T follicular helper cell (primary cell): ENCODE measurements at places on chromosomes 3 and 15.

- no peak for DNase-seq
Observed at GRCh38 chr3:126758882-126759281, 54.8 kb downstream of the CHCHD6 start.

DNA sequence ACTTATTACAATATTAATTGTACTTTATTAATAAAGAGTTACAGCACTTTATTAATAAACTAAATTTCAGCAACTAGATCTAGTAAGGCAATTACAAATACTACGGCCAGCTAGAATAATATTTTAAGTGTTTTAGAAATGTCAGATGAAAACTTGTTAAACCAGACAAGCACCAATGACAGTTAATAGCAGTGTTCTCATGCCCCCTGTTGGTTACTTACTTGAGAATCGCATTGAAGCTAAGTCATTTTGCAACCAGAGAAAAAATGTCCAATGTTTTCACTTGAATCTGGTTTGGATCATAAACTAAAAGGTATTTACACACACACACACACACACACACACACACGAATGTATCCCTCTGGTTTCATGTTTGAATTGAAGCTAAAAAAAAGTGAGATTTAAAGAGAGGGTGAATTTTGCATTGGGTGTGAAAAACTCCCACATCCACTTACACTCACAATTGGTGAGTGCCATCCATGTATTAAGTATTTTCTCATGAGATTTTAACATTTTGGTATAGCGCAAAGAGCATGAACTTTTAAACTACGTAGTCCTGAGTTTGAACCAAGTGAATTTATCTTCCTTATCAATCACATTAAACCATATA, 347.7 kb downstream of the ZBBX start:
- no peak for DNase-seq

DNA sequence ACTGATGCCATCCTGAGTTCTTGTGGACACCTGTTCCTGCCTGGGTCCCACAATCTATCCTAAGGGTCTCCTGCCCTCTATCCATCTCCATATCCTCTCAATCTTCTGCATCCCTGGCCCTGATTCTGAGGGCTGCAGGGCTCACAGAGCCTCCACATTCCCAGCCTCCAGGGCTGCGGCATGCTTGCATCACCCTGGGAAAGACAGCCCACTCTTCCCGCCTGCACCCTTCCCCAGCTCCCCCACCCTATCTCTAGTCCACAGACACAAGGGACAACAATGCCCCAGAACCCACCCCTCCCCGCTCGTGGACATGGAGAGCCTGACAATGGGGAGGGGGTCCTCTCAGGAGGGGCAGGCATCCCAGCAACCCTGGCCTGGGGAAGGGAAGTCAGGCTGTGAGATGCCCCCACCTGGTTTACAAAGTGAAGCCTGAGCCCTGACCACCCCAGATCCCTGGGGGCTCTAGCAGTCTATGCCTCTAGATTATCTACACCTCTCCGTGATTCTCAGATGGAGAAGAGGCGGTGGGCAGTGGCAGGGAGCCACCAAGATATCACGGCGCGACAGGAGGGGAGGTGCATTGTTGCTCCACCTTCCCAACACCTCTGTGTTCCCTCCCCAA, 10.3 kb downstream of the SEMA3G start:
- no peak for DNase-seq

GRCh38 chr3:18747383-18747782, 322.2 kb upstream of the SATB1 start:
- DNase-seq = no peak

DNA sequence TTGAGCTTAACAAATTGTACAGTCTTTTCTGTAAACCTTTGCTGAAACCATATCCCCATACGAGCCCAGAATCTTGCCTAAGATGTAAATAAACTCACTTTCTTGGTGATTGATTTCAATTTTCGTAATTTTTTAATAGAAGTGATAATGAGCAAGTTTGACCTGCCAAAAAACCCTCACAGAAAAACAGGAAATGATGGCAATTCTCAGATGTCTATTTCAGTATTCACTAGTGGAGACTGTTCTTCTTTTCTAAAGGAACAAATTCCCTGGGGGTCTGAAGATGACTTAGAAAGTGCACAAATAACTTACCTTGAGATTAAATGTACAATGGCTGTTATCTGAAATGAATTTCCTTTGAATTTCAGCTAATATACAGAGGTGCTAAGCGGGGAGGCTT, 116.5 kb upstream of the CMC1 start:
- DNase-seq = no peak

DNA sequence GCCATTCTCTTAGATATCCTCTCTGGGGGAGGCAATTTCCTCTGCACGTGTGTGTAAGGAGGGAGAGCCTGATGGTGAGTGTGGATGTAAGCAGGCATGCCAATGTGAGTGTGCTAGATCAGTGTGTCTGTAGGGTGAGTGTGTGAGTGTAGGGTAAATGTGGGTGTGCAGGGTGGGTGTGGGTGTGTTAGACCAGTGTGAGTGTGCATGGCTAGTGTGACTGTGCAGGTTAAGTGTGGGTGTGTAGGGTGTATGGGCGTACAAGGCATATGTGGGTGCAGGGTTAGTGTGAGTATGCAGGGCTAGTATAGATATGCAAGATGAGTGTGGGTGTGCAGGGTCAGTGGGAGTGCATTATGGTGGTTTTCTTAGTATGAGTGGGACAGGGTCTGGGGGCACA, 48.4 kb downstream of the ATP2B2 start:
- DNase-seq = no peak

DNA sequence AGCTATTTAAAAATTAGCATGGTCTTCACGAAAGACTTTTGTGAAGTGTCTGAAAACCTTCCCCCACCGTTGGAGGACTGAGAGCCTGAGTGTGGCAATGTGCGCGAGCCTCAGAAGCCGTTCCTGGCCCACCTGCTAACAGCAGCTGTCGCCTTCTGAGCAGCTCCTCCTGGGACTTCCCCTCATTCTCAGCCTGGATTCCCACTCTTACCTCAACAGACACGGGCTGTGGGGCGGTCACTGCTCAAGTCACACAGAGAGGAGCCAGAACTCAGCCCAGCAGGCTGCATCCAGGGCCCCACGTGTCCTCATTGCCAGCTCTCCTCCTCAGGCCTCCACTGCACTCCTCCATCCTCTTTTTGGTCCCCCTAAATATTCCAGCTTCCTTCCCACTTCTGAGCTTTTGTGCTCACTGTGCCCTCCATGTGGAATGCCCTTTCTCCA, 7.8 kb downstream of the DNASE1L3 start:
- DNase-seq = no peak

- no peak for DNase-seq
Observed at GRCh38 chr15:74988007-74988800, 7.2 kb upstream of the SCAMP5 start.

GRCh38 chr3:26625187-26625586, 2.6 kb downstream of the LRRC3B start:
- DNase-seq = no peak

GRCh38 chr3:124811436-124811835, 75.7 kb downstream of the ITGB5 start:
- DNase-seq = no peak

DNA sequence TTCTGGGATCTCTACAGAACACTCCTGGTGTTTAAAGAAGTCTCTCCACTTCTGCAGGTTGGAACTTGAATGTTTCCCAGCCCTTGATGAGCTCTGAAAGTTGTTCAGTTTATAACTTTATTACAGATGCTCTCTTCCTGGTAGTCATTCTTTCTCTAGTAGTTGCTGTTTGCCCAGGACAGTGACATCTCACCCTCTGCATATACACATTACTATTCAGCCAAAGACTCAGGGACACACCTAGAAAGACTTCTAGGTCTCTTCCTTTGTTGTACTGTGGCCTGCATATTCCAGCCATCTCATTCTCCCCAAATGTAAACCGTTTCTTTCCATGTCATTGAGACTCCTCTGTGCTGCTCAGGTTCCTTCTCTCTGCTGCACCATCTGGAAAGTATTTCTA, 76.7 kb downstream of the MITF start:
- DNase-seq = no peak

DNA sequence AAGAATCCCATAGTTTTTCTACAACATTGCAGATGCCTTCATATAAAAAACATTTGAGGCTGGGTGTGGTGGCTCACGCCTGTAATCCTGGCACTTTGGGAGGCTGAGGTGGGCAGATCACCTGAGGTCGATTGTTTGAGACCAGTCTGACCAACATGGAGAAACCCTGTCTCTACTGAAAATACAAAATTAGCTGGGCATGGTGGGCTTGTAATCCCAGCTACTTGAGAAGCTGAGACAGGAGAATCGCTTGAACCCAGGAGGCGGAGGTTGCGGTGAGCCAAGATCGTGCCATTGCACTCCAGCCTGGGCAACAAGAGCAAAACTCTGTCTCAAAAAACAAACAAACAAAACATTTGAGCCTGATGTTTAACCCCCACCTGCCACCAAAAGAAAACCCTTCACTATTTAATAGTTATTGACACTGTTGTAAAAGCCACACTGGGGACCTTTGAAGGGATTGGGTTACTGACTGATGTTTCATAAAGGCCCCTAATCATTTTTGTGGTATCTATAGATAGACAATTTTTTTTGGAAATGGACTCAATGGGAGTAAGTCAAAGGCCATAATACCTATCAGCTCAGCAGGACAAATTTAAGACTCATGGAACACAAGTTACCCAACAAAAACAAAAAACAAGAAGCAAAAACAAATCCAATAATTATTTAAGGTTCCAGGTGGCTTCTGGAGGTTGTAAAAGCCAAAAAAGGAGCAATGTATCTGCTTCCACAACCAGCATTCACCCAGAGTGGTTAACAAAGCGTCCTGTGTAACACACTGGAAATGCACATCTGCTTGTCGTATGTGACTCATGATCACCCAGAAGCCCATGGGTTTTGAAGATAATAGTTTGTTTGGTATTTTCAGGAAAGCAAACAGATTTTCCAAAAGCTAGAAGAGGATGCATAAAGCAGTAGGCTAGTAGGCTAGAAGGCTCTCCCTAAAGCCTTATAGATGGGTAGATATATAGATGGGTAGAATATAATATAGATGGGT, 41.2 kb downstream of the CDCP1 start:
- no peak for DNase-seq

DNA sequence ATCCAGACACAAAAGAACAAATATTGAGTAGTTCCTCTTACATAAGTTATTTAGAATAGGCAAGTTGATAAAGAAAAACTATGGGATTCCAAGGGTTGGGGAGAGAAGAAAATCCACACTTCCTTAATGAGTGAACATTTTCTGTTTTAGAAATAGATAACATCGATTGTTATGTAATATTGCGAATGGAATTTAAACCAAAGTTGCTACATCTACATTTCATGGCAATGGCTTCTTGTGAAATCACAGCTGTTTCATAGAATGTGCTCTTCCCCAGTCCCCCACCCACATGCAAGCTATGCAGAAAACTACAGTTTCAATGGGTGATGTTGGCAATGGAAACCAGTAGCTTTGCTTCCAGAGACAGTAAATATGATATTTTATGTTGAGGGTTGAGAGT, 1639.5 kb downstream of the SI start:
- DNase-seq = no peak

- DNase-seq = no peak
Observed at GRCh38 chr15:37880009-37880834, 54.2 kb upstream of the TMCO5A start.

GRCh38 chr3:89957451-89957850, 850.0 kb downstream of the EPHA3 start:
- no peak for DNase-seq

DNA sequence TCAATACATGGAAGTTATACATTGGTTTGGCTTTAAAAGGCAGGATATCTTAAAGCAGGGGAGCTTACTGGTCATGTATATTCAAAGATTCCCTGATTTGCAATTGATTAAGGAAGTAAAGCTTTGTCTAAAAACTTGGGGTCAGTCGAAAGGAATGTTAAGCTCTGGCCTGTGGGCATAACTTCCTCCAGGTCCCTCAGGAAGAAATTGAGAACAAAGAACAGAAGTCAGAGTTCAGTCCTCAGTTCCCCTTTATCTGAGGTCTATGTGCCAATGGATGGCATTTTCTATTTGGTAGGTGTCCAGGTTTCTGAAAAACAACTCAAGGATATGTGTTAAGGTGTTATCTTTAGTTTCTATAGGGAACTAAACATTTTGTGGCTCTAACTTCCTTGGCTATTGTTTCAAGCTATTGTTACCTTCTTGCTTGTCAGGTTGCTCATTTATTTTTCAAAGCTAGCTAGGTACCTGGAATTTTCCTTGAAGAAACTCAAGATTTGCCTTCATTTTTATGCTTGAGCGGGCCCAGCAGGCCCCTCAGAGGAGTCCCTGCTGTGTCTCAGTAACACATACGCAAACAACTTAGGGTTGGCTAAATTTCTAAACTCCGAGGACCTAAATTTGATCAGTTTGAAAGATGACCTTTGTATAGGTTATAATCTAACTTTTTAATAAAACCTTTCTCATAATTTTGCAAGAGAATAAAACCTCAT, 135.0 kb upstream of the UBE2E2 start:
- DNase-seq = no peak

- DNase-seq = no peak
Observed at GRCh38 chr15:55255714-55256113, 33.9 kb downstream of the RAB27A start.

DNA sequence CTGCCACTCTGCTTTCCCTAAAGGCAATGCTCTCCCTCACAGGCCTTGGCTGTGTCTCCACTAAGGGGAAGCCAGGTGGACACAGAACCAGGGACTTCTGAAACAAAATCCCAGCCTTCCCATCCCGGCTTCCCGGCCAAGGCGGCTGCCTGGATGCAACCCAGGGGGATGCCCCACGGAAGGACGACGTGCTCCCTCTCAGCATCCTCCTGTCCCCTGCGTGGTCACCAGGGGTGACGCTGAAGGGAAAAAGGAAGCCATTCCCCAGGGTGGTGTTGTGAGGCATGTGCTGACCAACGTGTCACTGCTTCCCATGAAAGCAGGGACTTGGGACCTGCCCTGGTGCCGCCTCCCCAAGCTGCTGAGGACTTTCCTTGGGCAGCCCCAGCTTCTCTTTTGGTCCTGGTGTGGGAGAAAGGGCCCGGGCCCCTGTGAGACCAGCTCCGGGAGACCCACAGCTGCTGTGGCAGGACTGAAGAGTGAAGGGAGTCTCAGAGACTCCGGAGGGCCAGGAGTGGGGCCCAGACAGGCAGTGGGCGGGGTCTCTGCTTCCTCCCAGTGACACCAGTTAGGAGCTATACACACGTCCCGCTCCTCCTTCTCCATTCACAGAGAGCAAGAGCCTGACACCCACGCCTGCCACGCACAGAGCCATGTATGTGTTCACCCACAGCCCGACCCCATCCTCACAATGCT, 139.2 kb downstream of the NUP210 start:
- DNase-seq = no peak

- DNase-seq = no peak
Observed at GRCh38 chr3:196988241-196989029, 19.8 kb upstream of the PIGZ start.

DNA sequence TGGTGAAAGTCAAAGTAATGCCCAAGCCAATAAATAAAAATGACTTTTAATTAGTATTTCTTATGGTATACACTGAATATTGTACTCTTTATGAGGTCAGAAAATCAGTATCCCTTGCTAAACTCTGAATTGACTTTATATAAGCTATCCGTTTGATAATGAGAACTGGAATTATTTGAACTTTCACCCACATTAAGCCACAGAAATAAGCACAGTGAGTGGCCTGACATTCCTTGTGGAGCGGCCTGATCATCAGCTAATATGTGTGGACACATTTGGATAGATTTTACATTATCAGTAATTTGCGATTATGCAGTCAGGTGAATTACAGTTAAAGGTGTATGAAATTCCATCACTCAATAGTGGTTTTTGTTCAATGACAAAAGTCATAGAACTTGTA, 136.0 kb upstream of the CBLB start:
- no peak for DNase-seq

GRCh38 chr3:142987707-142988106, 13.7 kb upstream of the U2SURP start:
- DNase-seq = no peak

GRCh38 chr3:16419640-16420241, 93.8 kb downstream of the RFTN1 start:
- DNase-seq = no peak
